ENCODE measurements at places on chromosomes 6 and 20. TPM values are rescaled to one million over a fixed set of nuclear protein-coding genes. Genes with fewer than 3 reads are reported as not detected.

DNA sequence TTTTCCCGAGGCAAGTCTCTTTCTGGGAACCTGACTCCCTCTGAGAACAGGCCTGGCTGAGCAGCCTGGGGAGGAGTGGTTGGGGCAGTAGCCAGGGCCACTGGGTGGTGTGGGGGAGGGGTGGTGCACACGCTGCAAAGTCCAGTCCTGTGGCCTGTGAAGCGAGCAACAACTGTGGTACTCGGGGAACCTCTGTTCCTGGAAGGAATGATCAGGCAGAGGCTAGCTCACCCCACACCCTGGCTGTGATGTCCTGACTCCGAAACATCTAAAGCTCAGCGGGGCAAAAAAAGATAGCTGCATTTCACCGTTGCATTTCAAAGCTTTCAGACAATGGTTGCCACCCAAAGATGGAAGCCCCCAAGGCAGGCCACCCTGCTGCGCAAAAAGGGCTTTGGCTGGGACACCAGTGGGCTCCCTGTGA, 25.5 kb downstream of the PCK1 start:
- DNase-seq, result no peak

DNA sequence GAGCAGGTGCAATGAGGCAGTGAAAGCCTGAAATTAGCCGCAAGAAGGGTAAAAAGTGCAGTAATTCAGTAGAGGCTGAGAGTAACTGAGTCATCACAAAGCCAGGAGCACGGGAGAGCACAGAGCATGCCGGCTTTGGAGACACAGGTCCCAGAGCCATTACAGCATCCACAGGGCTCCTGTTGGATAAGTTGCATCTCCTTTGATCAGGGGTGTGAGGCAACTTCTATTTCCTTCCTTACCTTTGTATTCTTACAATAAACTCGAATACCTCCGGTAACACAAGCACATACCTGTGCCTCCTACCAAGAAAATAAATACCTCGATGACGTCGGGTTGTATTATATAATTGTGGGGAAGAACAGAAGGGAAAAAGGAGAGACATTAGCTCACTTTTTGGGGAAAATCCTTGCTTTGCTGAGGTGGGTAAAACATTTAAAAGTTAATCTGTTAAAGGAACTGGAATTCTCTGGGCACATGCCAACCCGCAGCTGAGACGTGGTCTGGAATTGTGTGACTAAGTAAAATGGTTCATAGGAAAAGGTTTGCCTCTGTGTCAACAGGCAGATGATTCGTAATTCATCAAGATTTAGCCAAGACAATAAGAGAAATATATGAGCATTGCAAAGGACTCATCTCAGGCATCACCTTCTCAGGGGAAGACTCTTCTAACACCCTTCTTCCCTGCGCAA, 360.7 kb upstream of the ZFP64 start:
- peak; percentile 47 for DNase-seq

MDFI gene
- total RNA-seq, result 0.72 TPM

GRCh38 chr20:46128310-46129151, 10.4 kb downstream of the CD40 start:
- no peak for DNase-seq

GRCh38 chr6:105987516-105987915, 98.6 kb upstream of the PRDM1 start:
- DNase-seq, result no peak
